Activated CD4-positive, alpha-beta memory T cell treated with anti-CD3 and anti-CD28 coated beads, Interleukin-2, amount 10 ng/mL, durations not matched to agents 7 days and 5 days (primary cell): ENCODE measurements at places on chromosomes 6 and 20.

- H3K4me3 ChIP-seq, result no peak overlapping the region
- no peak for DNase-seq
- no peaks in the 10 kb centered on the region for H3K27me3 ChIP-seq
- H3K27ac ChIP-seq, result no peak overlapping the region
- H3K4me1 ChIP-seq, result no peaks in the 10 kb centered on the region
These were observed 705.9 kb downstream of the MAFB start for GRCh38 chr20:39983183-39983582.

GRCh38 chr6:33651403-33651802 is 30.3 kb downstream of the ITPR3 start:
- H3K27ac ChIP-seq, result no peak overlapping the region
- H3K4me1 ChIP-seq, result peaks cover 18% of the 10 kb centered on the region
- peaks cover 21% of the 10 kb centered on the region for H3K36me3 ChIP-seq
- no peaks in the 10 kb centered on the region for H3K27me3 ChIP-seq
- no peak overlapping the region for H3K4me3 ChIP-seq

DNA sequence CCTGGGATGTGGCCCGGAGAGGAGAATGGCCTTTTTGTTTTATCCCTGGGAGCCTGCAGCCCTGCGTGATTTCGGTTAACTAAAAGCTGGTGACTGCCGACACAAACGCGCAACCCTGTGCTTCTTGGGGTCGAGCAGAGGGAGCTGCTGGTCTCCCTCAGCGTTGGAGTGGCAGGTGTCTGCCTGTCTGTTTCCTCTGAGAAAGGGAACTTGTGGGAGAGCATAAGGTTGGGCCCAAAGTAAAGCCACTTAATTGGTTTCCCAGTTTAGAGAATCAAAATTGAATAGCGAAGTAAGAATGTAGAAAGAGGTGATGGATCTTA is 500 bp downstream of the LTV1 start:
- H3K4me3 ChIP-seq, result peak overlapping the region; percentile 90
- peaks cover 36% of the 10 kb centered on the region for H3K36me3 ChIP-seq
- no peaks in the 10 kb centered on the region for H3K27me3 ChIP-seq

DNA sequence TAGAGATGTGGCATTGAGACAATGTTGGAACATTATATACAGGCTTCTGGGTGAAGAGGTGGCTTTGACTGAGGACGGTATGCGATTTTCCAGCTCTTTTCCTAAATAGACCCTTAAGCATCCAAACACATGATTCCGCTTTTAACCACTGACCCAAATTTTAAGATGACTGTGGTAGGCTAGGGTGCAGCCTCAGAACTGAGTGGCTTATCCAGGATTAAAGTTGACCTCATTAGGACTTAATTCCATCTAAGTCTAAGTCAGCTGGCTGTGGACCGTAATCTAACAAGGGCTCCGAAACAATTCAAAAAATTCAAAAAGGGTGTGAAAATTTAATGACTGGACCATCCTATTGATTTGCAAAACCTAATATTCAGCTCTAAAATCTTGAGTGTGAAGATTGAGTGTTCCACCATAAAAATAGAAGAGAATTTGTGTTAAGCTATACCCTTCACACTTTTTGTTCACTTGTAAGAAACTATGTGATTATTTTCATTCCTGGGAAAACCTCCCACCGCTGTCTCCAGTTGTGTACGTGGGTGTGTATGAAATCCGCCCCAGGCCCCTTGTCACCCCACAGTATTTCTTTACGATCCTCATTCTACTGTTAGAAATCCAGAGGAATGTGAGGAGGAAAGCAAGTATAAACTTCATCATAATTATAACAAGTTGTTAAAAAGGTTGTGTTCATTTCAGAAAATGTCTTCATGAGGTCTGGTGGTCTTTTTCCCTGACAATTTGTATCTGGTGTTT is 2.7 kb downstream of the PCMTD2 start:
- DNase-seq, result no peak
- peaks cover 11% of the 10 kb centered on the region for H3K36me3 ChIP-seq
- no peak overlapping the region for H3K27ac ChIP-seq
- no peaks in the 10 kb centered on the region for H3K27me3 ChIP-seq
- no peak overlapping the region for H3K4me3 ChIP-seq

DNA sequence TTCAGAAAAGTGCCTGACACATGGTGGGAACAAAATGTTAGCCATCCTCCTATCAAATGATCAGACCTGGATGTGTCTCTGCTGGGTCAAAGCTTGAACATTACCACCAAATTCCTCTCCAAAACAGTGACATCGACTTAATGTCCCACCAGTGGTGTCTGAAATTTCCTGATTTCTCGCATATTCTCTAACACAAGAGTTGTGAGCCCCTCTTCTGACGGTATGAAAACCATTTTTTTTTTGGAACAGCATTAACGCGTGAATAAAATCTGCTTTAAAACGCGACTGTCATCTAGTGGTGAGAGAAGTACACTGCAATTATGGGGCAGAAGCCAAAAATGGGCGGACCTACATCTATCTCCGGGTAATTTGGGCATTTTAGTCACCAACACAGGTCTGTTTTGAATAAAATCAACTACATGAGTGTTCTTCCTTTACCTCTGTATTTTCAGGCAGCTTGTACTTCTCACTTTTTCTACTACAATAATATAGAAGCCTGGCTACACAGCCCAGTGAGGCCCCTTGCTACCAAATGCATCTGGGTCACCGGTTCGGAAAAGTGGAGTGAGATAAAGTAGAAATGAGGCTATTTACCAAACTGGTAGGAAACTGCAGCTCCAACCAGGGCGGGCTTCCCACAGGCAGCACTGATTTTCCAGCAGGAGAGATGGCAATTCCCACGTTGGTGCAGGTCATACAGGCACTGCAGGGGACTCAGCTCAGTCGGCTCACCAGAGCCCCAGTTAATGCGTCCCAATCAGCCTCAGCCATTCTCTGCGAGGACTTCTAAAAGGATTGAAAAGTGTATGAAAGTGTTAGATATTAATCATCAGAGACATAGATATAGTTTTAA is 27.4 kb downstream of the MGME1 start:
- no peak overlapping the region for H3K27ac ChIP-seq
- H3K36me3 ChIP-seq, result peaks cover 5% of the 10 kb centered on the region
- peak; percentile 48 for DNase-seq
- peaks cover 5% of the 10 kb centered on the region for H3K27me3 ChIP-seq
- peaks cover 47% of the 10 kb centered on the region for H3K4me1 ChIP-seq
